Activated CD8-positive, alpha-beta memory T cell treated with anti-CD3 and anti-CD28 coated beads, Interleukin-2, amount 10 ng/mL, durations not matched to agents 7 days and 5 days (primary cell): ENCODE measurements at places on chromosomes 5 and 9. TPM values are rescaled to one million over a fixed set of nuclear protein-coding genes. Genes with fewer than 3 reads are reported as not detected.

PDZD2 gene
- not detected for total RNA-seq

IL3 gene
- total RNA-seq = 0.47 TPM

DNA sequence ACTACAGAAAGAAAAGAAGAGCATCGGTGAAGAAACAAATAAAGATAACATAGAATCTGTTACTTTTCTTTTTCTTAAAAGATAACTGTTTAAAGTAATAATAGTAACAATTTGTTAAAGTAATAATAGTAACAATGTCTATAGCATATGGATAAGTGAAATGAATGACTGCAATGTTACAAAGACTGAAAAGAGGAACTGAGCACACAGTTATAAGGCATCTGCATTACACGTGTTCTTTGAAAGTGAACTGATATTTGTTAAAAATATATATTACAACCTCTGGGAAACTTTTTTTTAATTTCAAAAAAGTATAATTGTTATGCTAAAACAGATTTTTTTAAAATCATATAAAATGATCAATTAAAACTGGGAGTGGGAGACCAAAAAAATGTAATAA lies 88.4 kb upstream of the FST start:
- DNase-seq = no peak

DNA sequence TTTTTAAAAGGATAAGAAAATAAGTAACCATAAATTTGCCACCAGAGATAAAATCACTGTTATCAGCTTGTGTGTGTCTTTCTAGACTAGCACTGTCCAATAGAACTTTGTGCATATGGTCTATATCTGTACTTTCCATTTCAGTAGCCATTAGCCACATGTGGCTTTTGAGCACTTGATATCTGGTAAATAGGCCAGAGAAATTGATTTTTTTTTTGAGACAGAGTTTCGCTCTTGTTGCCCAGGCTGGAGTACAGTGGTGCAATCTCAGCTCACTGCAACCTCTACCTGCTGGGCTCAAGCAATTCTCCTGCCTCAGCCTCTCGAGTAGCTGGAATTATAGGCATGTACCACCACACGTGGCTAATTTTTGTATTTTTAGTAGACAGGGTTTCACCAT lies 17.8 kb downstream of the RBM27 start:
- no peak for DNase-seq

- DNase-seq = no peak
These were observed 32.1 kb upstream of the PDCL start for GRCh38 chr9:122860319-122861142.

GPR21 gene
- 1.2 TPM for total RNA-seq

- DNase-seq = no peak
These were observed 30.1 kb upstream of the HAPLN1 start for GRCh38 chr5:83750749-83751148.

DNA sequence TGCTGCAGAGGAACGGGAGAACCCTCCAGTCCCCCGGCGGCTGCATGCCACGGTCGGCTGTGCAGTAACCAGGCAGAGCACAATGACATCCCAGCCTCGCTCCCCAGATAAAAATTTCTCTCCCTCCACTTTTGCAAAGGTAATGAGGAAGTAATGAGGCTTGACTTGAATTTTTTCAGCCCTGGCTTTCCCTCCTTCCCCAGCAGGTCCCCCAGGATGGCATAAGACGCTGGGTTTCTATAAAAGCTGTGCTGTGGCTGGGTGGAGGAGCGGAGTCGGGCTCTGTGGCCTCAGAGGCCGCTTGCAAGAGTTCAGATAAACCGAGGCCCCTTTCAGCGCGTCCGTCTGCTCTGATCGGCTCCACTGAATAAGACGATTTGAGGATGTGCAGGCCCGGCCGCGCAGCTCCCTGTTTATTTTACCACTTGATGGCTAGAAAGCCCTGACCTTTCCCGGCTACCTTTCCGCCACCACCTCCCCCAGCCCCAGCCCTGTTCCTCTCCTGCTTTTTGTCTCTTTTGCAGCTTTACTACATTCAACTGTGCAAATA lies 351.9 kb upstream of the IRX2 start:
- no peak for DNase-seq
